ENCODE measurements at places on chromosomes 1 and 21.
A peak's percentile ranks its signal among the peaks of the same experiment; 100 is the strongest.

DNA sequence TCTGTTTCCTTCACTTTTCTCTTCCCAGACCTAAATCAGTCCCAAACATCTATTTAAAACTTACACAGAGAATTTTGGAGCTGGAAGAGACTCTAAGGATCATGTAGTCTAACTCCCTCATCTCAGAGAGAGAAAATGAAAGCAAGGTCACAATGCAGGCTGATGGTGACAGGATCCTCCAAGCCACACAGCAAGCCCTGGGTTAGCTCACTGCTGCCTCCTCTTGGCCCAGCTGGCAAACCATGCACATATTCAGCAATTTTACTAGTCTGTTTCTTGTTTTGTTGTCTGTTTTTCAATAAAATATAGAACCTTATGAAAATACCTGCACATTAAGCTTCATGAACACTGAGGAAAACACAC, 27.7 kb upstream of the LY9 start:
- peak; percentile 73 for DNase-seq

DNA sequence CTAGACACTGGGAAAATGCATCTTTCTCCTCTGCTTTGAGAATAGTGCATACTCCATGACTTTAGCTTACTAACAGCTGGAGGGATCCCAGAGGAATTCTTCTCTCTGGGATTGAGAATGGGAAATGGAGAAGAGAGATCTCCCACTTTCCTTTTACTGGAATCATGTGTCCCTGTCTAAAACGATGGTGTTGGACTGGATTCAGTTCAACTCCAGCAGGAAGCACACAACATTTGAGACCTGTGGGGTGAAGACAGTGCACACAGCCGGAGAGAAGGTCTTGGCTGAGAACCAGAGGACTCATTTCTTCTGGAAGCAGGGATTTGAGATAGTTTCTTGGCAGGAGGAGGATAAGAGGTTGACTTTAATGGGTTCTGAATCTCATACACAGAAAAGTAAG, 58.7 kb downstream of the TRABD2B start:
- no peak for DNase-seq

DNA sequence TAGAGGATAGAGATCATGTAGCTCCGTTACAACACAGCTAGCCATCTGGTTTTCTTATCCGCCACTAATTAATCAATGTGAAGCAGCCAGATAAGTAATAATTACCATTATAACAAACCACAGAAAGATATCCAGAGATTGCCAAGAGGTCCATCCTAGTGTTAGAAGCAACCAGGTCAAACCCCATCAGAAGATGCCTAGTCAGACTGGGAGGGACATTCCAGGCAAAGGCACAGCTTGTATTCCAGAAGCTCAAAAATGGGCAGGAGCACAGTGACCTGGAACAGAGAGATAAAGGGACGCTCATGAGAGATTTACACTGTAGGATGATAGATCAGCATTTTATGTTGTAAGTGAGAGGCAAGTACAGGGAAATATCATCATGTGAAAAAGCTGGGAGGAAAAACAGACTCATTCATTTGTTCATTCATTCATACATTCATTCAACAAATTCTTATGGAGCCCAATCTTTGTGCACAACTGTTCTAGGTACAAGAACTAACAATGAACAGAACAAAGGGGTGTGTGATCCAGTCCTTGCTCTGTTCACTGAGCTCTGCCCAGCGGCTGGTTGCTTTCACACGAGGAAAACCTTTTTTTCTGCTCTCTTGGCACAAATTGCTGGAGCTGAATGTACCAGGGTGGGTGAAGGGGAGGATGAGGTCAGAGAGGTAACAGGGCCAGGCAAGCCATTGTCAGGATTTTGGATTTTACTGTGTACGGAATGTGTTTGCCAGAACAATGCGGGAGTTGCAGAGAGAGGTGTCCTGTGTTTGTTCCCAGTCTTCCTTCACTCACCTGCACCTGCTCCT, 240.8 kb upstream of the FGGY start:
- DNase-seq, result no peak

DNA sequence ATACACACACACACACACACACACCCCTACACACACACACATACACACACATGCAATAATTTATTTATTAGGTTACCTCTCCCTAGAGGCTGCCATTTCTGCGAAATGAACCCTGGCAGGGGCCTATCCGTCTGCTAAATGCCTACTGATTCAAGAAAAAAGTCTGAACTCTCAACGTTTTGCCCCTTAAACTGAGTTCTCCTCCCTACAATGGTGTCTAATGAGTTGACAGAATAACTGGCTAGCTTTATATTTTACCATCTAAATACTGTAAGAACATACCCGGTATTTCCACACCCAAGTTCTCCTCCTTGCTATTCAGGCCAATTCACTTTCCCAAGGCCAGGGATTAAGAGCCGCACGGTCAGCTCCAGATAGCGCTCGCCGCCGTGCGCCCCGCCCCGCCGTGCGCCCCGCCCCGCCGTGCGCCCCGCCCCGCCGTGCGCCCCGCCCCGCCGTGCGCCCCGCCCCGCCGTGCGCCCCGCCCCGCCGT, 339 bp upstream of the RNPC3 start:
- DNase-seq, result peak; percentile 72

DNA sequence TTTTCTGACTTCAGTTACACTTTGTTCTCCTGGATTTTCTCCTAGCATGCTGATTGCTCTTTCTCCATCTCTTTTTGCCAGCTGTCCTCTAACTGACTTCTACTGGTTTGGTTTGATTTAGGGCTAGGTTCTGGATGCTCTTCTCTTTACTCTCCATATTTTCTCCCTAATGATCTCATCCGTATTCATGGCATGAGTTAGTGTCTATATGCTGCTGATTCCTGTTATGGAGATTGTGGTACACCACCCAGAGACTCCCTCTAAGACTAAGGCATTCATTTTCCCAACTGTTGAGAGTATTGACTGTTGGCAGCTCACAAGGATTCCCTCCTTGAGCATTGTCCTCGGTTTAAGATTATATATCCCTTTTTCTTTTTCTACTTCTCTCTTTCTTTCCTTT, 28.9 kb downstream of the S1PR1 start:
- DNase-seq, result no peak
